Lower leg skin (tissue), 4 donors: ENCODE measurements at places on chromosomes 12 and 14. TPM values are rescaled to one million over a fixed set of nuclear protein-coding genes. Genes with fewer than 3 reads are reported as not detected.

DNA sequence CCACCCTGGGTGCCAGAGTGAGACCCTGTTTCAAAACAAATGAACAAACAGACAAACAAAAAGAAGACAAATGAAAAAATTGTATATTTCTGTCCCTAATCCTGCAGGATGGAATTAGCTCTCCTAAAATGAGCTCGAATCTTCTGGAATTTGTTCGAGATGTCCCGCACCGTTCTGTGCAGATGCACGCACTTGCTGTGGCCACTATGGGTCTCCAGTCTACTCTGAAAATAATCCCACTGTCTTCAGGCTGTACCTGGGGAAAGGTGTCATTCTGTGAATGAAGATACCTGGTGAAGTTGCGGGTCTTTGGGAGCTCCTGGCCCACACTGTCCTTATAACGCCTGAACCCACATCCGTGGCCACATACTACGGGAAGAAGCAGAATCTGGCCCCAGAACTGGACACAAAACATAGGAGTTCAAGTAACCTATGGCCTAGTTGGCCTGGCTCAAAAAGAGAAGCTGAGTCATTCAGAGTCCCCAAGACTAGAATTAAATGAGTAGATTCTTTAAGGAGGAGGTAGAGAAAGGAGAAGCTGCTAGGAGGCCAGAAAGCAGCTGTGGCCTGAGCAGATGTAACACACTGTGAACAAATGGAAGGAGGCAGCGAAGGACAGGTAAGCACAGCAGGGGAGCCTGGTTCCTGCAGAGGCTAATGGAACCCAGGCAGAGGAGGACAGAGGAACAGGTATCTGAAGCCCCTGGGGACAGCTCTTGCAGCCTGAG lies 108.6 kb downstream of the FOXN3 start:
- no peak for DNase-seq

DNA sequence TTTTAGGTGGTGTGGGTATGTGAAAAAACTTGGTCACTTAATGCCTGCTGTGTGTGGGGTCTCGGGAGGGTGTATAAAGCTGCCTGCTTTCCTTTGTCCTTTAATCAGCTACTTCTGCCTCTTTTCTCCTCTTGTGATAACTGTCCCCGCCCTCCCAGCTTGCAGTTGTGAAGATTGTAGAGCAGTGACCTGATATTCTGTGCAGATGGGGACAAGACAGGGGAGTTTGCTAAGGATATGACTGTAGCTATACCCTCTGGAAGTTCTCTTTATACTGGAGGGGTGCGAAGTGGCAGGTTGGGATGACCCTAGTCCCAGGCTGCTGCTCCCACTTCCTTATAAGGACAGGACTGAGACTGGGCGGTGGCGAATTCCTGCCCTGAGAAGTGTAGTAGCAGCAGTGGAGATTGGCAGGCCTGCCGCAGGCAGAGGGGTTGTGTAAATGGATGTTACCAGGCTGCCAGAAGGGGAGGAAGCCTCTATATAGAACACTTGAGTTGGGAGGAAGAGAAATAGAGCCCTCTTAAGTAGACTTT lies 835 bp downstream of the MYL6 start:
- peak; percentile 97 for DNase-seq

GRCh38 chr14:35429951-35430350 lies 25.4 kb upstream of the NFKBIA start:
- no peak for DNase-seq

- DNase-seq: no peak
Measured at GRCh38 chr14:95493503-95493902, 22.9 kb downstream of the SYNE3 start.

DNA sequence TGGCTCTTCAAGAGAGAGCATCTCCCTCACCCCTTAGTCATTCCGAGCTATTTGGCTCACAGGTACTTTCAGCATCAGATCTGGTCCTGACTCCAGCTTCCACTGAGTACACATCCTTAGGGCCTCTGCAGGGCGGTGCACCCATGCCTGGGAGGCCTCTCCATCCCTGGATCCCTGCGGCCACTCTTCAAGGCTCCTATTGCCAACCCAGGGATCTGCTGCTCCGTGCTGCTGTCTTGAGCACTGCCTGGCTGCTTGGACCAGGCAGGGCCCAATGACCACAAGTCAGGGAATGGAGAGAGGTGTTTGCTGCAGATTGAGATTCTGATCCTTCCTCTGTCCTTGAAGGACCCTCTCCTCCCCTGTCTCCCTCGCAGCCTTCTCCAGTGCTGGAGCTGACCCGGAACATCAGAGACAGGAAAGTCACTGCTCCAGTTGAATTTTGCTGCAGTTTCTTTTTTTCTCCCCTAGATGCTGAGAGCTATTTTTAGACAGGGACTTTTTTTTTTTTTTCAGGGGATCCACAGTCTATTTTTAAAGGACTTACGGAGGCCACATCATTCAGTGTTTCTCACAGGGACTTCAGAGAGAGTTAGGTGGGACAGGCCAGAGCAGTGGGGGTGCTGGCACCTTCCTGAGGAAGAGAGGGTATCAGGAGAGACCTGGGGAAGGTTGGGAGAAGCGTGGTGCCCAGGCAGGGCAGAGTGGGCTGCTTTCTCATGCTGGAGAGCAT lies 50.1 kb upstream of the KCNA1 start:
- DNase-seq: peak; percentile 45

GRCh38 chr14:95496690-95497259 lies 19.7 kb downstream of the SYNE3 start:
- DNase-seq: no peak

The HSPB8 gene
- 139 TPM for total RNA-seq

The SERPINA12 gene
- total RNA-seq: 790 TPM

- no peak for DNase-seq
Measured at GRCh38 chr12:53014709-53015108, 8.5 kb downstream of the EIF4B start.

The STYK1 gene
- total RNA-seq: 2.3 TPM

- DNase-seq: no peak
Measured at GRCh38 chr12:93860668-93861373, 183.6 kb downstream of the CRADD start.

GRCh38 chr12:16949371-16949770 lies 343.4 kb upstream of the LMO3 start:
- DNase-seq: no peak

The RNU4-1 gene
- under 0.01 TPM for total RNA-seq

DNA sequence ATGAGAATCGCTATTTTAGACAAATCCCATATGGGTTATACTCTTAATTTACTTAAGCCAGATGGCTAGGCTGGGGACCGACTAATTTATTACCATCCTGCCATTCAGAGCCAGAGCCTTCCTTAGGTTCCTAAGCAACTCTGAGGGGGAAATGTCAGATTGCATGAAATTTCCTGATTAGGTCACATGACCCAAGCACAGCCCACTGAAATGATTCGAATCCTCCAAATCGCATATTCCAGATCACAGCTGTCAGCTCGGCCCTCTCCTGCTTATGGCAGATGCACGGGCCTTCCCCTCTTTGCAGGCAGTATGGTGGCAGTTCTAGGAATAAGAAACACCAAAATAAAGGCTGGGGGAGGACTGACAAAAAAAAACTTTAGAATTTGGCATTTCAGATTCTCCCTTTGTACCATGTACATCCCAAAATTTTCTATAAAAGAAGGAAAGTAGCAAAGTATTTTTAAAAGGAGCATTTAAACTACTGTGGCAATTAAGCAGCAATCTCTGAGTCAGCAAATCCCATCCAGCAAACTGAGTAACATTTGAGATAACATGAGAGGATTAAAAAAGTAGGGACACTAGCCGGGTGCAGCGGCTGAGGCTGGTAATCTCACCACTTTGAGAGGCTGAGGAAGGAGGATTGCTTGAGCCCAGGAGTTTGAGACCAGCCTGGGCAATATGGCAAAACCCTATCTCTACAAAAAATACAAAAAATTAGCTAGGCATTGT lies 30.5 kb upstream of the NUDT4 start:
- DNase-seq: peak; percentile 18

DNA sequence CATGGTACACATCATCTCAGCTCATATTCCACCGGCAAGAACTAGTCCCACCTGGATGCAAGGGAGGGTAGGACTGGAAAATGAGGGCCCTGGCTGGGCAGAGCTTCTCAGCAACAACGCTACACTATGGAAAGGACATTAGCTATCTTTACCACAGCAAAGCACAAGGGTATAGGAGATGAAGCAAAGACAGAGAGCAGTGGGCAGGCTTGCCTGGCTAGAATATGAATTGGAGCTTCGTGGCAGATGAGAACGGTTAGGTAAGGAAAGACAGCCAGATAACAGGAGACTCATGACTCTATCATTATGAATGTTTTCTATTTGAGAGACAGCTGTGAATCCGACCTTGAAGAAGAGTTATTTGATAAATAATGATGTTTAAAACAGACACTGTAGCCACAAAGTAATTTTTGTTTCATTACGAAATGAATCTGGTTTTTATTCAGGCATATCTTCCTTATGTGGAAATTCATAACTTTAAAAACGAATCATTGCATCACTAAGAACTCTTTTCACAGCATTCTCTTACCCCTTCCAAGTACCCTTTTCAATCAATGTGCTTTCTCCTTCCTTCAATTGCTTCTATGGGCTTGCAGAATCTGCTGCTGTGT lies 59.1 kb upstream of the PCED1B start:
- DNase-seq: no peak
